Inflammatory macrophage treated with lipopolysaccharide for 4 hours (primary cell): ENCODE measurements at places on chromosomes 2 and 18.
A peak's percentile ranks its signal among the peaks of the same experiment; 100 is the strongest.

DNA sequence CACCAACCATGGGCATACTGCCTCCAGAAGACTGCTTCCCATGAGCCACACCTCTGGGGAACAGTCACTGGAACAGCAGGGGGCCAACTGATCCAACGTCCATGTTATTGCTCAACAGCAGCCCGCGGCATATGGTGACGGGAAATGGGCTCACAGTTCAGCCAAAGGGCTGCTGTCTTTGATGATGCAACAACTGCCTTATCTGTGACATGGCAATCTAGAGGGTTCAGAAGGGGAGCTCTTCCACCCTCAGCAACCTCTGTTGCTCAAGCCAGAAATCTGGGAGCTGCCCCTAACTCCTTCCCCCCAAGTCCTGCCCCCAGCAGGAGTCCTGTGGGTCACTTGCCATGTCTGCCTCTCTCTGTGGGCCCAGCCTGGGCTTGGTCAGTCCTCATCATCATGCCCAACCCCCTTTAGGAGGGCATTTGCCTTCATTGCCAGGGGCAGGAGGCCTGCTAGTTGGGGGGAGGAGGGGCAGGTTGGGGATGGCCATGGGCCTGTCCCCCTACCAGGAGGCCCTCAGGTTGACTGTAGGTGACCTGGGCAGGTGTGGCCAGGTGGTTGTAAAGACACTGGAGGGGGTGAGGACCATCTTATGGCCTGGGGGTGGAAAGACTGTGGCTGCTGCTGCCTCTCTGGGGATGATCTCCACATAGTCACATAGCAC is 212.9 kb downstream of the CYP26B1 start:
- DNase-seq = peak; percentile 4

DNA sequence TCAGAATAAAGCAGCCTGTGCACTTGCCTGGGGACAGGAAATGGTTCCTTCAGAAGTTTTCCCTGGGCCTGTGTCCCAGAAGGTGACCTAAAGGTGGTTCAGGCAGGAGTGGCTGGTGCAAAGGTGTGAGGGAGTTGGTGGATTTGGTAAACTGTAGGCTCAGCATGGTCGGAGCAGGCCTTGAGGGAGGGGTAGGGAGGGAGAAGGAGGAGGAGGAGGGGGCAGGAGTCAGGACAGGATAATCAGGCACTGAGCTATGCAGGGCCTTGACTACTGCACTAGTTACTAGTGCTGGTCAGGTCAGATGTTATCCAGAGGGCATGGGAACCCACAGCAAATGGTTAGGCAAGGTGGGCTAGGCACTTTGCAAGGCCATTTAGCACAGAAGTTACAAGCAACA is 21.3 kb downstream of the LYPD6B start:
- DNase-seq = no peak

GRCh38 chr2:2939078-2939795 is 438.4 kb downstream of the EIPR1 start:
- DNase-seq = no peak

- no peak for DNase-seq
Measured at GRCh38 chr2:235059161-235059560, 107.3 kb downstream of the SH3BP4 start.

DNA sequence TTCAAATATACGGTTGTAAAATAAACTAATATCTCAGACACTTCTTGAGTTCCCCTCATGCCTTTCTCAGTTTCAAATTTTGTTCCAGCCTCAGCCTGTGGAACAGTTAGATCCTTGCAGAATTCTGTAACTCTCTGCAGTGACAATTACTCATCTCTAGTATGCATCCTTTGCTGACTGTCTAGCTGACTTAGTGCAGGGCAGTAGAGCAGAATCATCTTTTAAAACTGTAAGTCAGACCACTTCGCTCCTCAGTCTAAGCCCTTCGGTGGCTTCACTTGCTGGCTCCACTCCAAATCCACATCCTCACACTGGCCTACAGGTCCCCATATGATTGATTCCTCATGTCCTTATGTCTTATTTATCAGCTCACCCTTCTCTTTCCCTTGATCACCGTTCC is 164.1 kb upstream of the ZSWIM2 start:
- DNase-seq = no peak

- no peak for DNase-seq
Measured at GRCh38 chr2:212745359-212745758, 206.8 kb upstream of the ERBB4 start.

GRCh38 chr18:6730416-6731221 is 1.1 kb downstream of the ARHGAP28 start:
- DNase-seq = no peak

GRCh38 chr2:130949954-130950353 is 113.2 kb downstream of the ARHGEF4 start:
- no peak for DNase-seq

DNA sequence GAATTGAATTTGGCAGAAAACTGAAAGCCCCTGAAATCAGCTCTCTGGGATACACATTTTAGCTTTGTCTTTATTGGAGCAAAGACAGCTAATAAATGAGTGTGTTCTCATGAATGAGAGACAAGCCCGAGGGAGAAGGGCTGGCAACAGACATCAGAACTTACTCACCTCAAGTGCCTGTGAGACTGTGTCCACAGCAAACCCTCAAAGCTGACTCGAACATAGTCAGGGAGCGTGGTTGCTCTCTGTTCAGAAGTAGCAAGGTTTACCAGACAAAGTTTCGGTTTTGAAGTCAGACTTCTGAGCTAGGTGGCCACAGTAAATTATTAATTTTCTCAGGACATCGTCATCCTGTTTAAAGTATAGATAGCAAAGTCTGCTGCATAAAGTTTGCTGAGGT is 207.9 kb downstream of the CMPK2 start:
- no peak for DNase-seq

- peak; percentile 32 for DNase-seq
Measured at GRCh38 chr2:36356990-36357846, 1.6 kb downstream of the CRIM1 start.

DNA sequence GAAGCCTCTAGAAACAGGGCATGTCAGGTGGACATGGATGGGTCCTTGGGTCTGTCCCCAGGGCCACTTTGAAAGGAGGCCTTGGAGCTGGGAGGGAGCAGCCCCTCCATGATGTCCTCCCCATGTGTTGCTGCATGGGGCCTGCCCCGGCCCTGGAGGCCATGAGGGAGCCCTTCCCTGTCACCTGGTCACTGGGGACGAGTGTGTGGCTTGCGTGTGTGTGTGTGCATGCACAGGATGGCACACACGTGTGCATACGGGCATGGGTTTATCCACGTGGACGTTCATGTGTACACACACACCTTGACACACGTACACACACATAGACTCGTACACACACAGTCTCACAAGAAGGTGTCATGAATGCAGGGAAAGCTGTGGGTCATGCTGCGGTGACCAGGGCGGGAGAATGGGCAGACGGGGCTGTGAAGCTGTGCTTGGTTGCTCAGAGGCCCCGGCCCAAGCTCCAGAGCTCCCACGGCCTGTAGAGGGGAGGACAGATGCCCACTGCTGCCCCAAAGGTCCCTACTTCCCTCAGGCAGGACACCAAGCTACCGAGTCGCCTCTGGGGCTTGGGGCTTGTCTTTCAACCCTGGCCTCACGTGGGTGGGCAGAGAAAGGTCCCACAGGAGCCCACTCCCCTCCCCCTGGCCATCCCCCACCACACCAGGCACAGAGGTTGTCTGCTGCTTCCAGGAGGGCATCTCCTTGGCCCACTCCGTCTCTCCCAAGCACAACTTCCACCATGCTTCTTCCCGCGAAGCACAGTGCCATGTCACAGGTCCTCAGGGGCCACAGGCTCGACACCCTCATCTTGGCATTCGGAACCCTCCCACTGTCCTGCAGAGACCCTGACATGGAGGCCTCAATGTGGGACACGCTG is 42.3 kb upstream of the GPC1 start:
- no peak for DNase-seq

DNA sequence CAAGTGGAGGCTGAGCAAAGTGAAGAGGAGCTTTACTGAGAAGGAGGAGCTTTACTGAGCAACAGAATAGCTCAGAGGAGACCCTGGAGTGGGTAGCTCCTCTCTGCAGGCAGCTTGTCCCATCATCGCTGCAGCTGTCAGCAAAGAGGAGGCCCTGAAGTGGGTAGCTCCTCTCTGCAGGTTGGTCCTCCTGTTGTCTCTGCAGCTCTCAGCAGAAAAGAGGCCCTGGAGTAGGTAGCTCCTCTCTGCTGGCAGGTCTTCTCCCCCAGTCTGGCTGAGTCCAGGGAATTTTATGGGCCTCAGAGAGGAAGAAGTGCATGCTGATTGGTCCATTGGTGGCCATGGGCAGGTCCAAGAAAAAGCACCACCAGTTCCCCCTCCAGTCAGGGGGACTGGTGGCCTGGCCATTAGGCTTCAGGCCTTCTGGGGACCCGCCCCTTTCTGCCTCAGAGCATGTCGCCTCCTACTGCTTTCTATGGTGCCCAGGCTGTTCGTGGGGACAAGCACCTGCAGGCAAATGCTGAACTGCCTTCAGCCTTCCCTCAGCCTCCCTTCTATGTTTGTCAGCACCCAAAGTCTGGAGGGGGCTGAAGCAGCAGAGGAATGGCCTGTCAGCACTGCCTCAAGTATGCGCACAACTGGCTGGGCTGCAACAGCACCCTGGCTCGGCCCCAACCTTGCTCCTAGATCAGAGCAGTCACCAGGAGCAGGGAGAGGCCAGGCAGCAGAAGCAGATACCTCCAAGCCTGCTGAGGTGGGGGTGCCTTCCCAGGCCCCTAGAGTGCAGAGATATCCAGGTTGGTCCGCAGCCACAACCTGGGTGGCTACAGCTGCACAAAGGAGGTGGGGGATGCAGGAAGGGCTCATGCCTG is 5.9 kb downstream of the ZSCAN30 start:
- DNase-seq = no peak

GRCh38 chr2:193482557-193482956 is 1287.8 kb upstream of the TMEFF2 start:
- no peak for DNase-seq

DNA sequence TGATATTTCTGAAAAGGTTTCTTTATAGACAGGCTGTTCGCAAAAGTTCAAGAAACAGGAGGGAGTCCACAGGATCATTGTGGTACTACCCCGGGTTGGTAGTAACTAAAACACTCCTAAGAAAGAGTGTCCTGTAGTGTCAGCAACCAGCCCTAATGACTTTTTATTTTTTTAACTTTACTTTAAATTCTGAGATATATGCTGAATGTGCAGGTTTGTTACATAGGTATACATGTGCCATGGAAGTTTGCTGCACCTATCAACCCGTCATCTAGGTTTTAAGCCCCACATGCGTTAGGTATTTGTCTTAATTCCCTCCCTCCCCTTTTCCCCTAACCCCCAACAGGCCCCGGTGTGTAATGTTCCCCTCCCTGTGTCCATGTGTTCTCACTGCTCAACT is 1396.9 kb upstream of the ZEB2 start:
- DNase-seq = no peak

GRCh38 chr2:20617892-20618467 is 32.9 kb downstream of the HS1BP3 start:
- DNase-seq = peak; percentile 97

GRCh38 chr18:62037012-62037742 is 144.4 kb upstream of the RNF152 start:
- DNase-seq = no peak

GRCh38 chr2:33437815-33438214 is 38.6 kb upstream of the RASGRP3 start:
- DNase-seq = no peak

GRCh38 chr2:238716585-238716984 is 131.3 kb upstream of the TWIST2 start:
- no peak for DNase-seq

GRCh38 chr2:144941743-144942488 is 422.0 kb upstream of the ZEB2 start:
- DNase-seq = no peak

DNA sequence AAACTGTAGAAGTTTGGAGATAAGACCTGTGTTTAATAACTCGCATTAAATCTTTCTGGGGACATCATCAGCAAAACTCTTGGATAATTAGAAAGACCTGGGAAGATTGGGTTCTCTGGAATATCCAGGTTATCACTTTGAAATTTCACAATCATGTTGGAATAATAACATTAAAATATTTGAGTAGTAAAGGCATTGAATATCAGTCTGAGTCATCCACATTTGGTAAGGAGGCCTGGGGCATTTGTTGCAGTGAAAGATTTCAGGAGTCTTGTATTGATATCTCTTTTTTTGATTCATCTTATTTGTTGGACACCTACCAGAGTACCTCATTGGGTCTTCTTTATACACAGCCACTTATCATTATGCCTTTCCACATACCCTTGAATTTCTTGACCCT is 95.9 kb downstream of the EPB41L5 start:
- no peak for DNase-seq

- DNase-seq = peak; percentile 62
Measured at GRCh38 chr2:112767693-112768330, 3.4 kb upstream of the CKAP2L start.

DNA sequence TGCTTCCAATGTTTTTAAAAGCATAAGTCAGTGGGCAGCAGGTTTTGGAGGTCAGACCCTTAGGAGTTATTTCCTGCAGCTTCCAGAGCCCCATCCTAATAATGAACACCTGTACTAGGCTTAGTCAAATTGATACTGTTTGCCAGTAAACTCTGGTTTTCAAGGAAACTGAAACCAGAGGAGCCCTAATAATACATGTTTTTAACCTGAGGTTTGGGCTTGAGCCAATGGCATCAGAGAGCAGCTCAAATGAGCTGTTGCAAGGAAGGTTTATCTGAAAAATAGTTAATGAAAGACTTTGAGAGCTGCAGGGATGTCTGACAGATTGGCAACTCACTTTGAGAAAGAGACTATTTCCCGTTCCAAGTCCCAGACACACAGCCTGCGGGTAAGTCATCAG is 54.6 kb downstream of the DCC start:
- no peak for DNase-seq

DNA sequence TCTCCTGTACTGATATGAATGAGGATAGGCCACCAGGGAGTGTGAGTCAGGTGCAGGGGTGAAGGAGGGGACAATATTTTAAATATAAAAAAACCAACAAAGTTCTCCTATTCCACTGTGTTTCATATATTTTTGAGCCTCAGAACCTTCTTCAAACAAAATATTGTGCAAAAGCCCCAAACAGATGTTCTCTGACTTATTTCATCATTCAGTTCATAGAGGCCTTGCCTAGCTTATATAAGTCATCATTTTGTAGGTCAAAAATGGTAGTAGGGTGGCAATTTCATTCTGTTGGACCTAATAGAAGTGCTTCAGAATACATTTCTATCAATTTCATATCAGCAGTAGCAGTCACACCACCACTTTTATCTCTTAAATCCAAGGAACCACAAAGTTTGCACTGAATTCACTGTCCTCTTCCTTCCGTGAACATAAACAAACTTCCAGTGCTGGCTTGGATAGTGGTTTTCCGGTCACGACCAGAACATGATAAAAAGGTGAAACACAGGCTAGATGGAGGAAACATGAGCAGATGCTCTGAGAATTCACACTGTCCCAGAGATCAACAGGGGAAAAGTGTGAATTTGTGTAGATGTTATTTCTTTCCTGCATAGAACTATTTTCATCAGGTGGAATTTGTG is 99.1 kb downstream of the EN1 start:
- no peak for DNase-seq

GRCh38 chr2:20470211-20470610 is 23.3 kb downstream of the RHOB start:
- DNase-seq = no peak

- DNase-seq = peak; percentile 1
Measured at GRCh38 chr18:8507361-8507760, 101.9 kb upstream of the RAB12 start.
